ENCODE measurements at places on chromosomes 3 and 15.

DNA sequence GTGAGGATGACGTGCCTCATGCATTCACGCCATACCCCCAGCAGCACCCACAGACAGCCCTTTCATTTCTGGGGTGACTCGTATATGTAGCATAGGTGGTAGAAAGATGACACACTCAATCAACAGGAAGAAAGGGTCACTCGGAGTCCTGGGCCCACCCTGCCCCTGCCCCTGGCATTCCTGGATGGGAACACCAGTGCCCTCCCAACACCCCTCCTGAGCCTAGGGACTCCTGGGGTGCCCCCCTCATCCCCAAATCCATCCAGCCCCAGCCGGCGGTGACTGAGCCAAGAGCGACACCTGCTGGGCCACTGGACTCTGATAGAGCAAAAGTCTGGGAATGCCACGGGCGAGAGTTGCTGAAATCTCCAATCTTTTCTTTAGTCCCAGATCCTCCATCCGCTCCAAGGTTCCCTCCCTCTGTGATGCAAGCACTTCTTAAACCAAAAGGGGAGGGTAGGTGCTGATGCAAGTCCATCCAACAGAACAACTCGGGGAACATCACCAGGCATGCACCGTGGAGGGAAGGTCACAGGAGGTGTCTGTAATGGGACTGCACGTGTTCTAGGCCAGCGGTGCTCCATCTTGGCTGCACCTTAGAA lies 31.1 kb downstream of the ACAN start:
- no peak for DNase-seq

- no peak for DNase-seq
Observed at GRCh38 chr3:24487325-24488262, 7.1 kb downstream of the THRB start.

DNA sequence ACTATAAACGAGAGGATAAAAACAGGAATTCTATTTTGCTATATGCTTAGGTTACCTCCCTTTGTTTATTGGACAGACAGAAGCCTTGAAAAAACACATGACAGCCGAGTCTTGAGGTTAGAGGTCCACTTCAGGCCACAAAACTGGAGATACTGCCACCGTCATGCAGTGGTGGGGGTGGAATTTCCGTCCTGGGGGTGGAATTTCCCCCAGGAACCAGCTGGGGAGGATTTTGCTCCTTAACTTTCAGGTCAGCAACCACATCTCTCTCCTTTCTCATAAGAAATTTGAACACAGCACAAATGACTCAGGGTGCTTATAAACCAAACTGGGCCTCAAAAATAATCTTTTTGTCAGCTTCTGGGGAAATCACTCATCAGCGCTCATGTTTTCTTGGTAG lies 545.8 kb upstream of the ADAMTS9 start:
- DNase-seq = no peak

- DNase-seq = no peak
Observed at GRCh38 chr15:51090753-51091152, 4.0 kb downstream of the TNFAIP8L3 start.

DNA sequence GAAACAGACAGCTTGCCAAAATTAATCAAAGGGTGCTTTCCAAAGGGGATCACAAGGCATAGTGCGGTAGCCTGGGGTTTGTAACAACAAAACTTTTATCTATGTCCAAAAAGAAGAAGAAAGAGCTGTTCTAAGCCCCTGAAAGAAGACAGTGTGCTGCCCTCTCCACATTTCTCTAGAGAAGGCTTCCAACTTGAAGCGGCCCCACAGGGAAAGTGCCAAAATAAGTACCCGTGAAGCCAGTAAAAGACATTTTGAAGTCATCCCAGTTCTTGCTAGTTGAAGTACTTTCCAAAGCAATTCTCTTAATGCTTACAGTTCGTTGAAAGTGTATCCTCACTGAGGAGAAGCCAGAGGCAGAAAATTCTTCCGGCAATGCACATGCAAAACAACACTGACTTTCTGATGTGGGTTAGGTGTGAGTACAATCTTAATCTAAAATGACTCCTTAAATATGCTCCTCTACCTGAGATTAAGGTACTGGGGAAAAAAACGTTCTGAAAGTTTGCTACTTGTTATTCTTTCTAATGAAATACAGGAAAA lies 21.3 kb downstream of the GPR15 start:
- no peak for DNase-seq

- DNase-seq = no peak
Observed at GRCh38 chr3:196757876-196758739, 18.5 kb downstream of the PAK2 start.

DNA sequence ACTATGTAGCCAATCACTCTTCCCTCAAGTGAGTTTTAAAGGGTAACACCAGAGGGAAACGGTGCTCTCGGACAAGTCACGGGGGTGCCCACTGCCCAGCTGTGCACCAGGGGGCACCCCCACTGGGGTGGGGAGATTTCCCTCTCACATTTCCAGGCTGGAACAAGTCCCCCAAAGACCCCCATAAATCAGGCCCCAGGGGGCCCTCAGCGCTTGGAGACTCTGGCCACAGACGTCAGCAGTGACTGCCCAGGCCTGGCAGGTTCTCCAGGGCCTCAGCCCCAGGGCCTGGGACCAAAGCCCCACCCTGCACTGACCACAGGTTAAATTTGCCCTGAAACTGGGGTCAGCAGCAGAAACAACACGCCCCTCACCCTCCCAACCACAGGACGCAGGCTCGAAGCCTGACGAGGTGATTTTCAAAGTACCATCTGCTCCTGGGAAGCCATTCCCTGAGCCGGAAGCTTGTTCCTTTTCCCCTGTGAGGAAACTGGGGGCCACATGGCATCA lies 17.0 kb downstream of the XXYLT1 start:
- no peak for DNase-seq

DNA sequence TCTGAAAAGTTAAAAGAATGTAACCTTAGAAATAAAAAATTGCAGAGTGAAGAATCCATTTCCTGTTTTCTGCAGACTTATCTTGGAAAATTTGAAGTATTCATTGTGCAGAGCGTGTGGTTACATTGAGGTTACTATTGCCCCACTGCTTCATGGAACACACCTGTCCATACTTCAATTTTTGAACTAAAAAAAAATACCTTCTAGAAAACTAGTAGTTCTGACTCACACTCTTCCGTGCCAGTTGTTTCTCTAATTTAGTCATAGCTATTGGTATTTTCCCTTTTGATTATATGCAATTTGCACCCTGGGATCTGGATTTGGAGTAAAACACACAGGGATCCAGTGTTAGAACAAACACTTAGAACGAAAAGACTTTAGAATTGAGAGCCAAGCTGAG lies 111.8 kb upstream of the LYSMD4 start:
- no peak for DNase-seq

DNA sequence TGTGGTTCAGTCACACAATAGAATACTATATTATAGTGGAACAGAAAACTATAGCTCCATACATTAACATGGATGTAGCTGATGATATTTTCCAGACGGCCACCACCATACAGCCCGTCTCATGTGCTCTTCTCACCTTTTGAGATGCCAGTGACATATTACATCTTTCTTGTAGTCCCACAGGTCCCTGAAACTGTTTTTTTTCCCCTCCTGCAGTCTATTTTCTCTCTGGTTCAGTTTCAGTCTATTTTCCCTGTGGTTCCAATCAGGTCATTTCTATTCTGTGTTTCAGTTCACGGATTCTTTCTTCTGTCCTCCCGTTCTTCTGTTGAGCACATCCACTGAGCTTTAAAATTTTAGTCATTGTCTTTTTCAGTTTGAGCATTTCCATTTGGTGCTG lies 72.2 kb downstream of the PPCDC start:
- DNase-seq = no peak

- no peak for DNase-seq
Observed at GRCh38 chr3:41612853-41613252, 349.1 kb downstream of the ULK4 start.

GRCh38 chr3:181622365-181622764 lies 89.4 kb upstream of the SOX2 start:
- no peak for DNase-seq

GRCh38 chr3:72595927-72596610 lies 252.2 kb downstream of the SHQ1 start:
- no peak for DNase-seq

DNA sequence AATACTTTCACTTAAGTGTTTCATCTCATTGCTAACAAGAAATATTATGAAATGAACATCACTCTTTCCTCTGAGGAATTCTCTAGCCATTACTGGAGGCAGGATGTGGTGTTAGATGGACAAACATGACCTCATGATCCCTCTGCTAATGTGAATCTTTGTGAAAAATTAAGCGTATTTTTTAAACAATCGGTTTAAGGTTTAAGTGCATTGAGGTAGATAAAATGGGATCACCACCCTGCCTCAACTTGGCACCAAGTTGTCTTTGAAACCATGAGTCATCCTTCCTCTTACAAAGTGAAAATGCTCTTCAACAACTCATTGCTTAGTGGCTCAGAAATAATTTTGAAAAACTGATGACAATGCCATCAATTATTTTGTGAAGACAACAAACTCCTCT lies 76.0 kb upstream of the DCBLD2 start:
- DNase-seq = no peak

DNA sequence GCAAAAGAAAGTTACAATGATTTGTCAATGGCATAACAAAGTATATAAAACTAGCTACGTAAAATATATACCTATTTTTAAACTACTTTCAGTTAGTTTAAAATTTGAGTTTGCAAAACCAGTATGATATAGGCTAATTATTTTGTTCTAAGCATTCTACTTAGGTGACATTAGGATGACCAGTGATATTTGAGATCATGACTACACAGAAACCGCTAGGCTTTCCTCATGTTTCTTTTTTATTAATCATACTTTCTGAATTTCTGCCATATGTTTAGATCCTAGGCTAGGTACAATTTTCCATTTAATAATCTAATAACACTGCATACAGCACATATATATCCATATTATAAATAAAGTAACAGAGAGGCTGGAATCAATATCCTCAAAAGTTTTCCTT lies 52.4 kb upstream of the XRN1 start:
- no peak for DNase-seq

DNA sequence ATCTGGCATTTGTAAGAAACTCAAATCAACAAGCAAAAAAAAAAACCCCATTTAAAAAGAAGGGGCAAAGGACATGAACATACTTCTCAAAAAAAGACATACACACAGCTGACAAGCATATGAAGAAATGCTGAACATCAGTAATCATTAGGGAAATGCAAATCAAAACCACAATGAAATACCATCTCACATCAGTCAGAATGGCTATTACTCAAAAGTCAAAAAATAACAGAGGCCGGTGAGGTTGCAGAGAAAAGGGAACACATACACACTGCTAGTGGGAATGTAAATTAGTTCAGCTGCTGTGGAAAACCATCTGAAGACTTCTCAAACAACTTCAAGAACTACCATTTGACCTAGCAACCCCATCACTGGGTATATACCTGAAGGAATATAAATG lies 199.4 kb upstream of the THBS1 start:
- no peak for DNase-seq

- no peak for DNase-seq
Observed at GRCh38 chr15:74291101-74292071, 55.3 kb downstream of the CCDC33 start.

DNA sequence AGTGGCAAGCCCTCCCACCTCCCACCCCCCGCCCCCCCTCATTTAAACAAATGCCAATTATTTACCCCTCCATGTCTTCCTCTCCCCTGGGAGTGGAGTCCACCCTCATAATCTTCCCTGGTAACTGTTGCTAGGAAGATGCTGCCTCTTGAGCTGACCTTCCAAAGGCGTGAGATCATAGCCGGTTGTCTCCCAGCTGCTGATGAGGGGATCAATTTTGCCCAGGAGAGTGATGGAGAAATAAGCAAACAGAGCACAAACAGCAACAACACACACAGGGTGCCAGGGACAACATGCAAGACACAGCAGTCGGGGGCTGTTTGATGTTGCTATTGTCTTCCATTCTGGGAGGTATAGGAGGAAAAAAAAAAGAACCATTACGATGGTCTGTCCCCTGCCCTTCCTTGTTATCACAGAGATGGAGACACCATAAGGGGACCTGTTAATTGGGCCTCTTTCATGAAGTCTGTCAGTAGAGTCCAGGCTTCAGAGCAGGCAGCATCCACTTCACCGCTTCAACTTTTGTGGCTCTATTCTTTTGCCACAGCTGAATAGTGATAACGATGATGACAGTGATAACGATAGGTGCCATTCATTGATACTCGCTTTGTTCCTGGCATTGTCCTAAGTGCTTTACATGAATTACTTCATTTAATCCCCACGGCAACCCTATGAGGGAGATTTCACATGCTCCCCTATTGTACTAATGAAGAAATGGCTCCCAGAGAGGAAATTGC lies 76.9 kb upstream of the RGMA start:
- no peak for DNase-seq

DNA sequence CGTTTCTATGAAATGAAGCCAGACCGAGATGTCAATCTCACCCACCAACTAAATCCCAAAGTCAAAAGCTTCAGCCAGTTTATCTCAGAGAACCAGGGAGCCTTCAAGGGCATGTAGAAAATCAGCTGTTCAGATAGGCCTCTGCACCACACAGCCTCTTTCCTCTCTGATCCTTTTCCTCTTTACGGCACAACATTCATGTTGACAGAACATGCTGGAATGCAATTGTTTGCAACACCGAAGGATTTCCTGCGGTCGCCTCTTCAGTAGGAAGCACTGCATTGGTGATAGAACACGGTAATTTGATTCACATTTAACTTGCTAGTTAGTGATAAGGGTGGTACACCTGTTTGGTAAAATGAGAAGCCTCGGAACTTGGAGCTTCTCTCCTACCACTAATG lies 41.9 kb upstream of the TRA2B start:
- DNase-seq = no peak

GRCh38 chr3:74347563-74348268 lies 266.7 kb downstream of the CNTN3 start:
- no peak for DNase-seq

DNA sequence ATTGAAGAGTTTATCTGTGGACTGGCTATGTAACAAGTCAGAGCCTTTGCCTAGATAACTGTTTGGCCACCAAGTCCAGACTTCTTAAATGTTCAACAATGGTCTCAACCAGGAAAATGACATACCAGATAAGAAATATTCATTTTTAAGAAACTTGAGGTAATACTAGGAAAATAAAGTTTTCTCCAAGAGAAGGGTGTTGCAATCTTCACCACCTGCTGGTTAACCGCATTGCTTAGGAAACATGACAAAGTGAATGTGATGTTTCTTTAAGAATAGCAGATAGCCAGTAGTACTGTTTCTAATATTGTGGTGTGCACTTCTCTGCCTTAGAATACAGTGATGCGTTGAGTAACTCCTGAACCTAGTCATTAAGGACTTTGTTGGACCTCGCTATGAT lies 321.5 kb upstream of the CADM2 start:
- no peak for DNase-seq

- DNase-seq = no peak
Observed at GRCh38 chr3:108098003-108098370, 7.2 kb upstream of the CD47 start.
